ENCODE measurements at places on chromosomes 4 and X.

- no peak for DNase-seq
Observed at GRCh38 chr4:118911238-118911703, 22.6 kb downstream of the SYNPO2 start.

GRCh38 chr4:86818211-86818610, 31.0 kb downstream of the SLC10A6 start:
- no peak for DNase-seq

GRCh38 chr4:85751866-85752265, 276.9 kb downstream of the ARHGAP24 start:
- no peak for DNase-seq

GRCh38 chrX:148599404-148599803, 99.0 kb downstream of the AFF2 start:
- no peak for DNase-seq

- DNase-seq = no peak
Observed at GRCh38 chr4:69731847-69732246, 28.6 kb downstream of the SULT1B1 start.

GRCh38 chr4:186699298-186699697, 24.4 kb downstream of the FAT1 start:
- DNase-seq = no peak

- no peak for DNase-seq
Observed at GRCh38 chr4:140309124-140309870, 64.1 kb upstream of the SCOC start.

DNA sequence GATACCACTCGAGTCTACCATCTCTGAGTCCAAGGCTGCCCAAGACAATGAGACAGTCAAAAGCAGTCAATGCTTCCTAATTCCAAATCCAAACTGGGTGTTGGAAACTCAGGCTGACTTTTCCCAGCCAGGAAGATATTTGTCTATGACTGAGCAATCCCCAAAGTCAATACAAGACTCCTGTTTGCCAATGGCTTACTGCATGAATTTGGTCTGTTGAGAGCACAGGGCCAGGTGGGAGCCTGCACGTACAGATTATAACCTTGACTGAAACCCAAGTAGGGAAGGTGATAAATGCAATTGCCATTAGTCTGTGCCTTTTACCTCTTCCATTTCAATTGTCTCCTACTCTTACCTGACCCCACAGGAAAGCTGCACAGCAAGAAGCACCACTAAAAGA, 72.6 kb upstream of the PPARGC1A start:
- no peak for DNase-seq

DNA sequence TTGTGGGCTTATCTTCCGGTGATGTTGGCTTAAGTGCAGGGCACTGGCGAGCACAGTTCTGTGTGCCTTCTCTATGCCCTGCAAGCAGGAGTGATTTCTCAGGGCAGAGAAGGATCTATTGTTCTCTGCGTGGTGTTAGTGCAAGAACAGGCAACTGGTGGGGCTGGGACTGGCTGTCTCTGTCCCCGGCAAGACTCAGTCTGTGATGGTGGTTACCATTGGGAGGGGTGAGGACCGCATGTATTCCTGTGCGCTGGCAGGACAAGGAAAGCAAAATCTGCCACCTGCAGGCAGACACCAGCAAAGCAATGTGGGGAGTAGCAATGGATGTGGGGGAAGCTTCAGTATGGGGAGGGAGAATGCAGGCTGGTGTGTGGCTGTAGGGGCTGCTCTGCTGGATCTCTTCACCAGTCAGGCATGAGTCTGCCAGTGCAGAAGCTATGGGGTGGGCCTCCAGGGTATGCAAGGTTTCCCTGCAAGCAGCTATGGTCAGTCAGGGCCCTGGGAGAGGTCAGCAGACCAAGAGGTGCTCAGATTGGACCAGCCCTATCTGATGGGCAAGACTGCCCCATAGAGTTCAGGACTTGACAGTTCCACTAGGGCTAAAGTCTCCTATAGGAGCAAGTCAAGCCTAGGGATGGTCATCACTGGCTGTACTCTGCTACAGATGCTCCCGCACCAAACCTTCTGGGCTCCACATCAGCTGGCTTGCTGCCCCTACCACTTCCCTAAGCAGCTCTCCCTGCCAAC, 16.8 kb downstream of the PF4 start:
- DNase-seq = no peak

- no peak for DNase-seq
Observed at GRCh38 chr4:66943112-66943511, 602.2 kb downstream of the CENPC start.

DNA sequence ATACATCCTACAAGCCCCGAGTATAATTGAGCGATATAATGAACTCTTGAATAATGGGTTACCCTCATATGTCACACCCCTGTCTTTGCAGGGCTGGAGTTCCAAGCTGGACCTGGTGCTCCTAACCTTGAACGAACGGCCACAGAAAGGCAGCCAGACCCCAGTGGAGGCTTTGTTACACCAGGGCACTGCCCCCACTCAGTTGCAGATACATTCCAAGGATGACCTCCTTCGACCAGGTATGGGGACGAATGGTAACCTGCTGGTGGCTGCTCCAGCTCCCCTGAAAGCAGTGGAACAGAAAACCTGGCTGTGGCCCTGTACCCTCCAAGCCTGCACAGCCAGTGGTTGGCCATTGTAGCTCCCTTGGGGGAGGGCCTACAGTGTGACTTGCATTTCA, 56.6 kb upstream of the CCDC149 start:
- DNase-seq = no peak

GRCh38 chrX:138872537-138872936, 161.0 kb upstream of the FGF13 start:
- DNase-seq = no peak

- DNase-seq = no peak
Observed at GRCh38 chr4:62474802-62475201, 1274.7 kb downstream of the ADGRL3 start.

DNA sequence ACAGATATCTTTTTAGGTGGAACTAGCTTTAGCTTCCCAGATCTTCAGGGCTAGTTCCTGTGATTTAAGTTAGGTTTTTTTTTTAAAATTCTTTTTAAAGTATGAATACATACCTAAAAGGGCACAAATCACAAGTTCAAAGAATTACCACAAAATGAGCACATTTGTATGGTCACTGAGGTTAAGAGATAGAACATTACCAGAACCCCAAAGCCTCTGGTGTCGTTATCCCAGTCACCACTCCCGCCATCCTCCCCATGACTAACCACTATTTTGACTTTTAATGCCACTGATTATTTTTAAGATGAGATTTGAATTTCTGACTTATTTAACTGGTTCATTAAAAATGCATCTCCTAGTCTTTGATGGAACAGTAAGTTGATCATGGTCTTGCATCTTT, 5.4 kb downstream of the PGK1 start:
- DNase-seq = no peak

DNA sequence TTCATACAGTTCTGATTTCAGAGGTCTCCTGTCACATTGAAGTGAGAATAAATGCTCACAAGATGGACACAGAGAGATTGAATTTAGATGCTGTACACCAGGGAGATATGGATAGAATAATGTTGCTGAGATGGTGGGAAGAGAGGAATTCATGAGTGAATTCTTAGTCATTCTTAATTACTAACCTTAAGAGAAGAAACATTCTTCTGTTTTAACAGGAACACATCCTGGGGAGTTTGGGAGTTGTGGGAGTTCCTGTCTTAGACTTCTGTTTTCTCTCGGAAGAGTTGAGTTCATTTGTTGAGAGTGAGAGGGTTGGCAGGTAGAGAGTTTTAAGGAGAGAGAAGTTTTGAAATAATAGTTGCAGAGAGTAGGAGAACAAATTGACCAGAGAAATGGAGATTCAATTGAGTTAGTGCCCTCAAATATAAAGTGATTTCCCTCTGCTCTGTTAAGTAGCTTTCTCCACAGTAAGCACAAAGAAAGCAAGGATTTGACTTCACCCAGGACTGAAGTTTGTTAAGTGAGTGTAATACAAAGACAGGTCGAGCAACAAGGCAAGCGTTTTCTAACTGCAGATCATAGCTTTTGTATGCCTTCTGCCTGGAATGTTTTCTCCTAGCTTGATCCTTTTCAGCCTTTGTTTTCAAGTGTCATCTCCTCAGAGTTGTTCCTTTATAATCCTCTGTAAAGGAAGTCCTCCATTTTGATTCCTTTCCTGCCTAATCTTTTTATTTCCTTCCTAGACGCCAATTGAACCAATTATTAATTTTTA, 205.9 kb downstream of the RAPGEF2 start:
- DNase-seq = no peak

DNA sequence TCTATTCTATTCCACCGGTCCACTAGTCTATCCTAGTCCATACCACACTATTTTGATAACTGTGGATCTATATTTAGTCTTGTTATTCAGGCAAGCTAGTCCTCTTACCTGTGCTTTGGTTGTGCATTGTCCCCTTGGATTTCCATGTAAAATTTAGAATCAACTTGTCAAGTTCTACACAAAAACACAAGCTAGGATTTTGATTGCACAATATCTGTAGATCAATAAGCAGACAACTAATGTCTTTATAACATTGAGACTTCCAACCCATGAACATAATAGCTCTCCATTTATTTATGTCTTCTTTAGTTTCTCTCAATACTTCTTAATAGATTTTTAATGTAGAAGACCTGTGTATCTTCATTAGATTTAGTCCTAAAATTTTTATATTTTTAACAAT, 10.2 kb upstream of the BBS12 start:
- no peak for DNase-seq

DNA sequence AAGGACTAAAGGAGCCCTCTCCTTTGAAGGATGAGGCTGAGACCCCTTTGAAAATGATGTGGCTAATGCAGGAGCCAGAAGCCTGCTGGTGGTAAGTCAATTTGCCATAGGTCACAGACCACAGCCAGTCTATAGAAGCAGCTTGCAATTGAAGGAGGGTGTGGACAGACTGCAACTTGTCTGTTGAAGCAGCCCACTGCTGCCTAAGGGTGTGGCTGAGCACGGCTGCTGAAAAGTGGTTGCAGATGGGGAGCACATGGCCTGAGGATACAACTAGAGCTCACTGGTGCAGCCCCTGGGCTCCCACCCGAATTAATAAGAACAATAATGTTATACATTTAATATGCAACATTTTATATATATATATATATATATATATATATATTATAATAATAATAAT, 11.4 kb upstream of the EXOC1L start:
- DNase-seq = no peak

DNA sequence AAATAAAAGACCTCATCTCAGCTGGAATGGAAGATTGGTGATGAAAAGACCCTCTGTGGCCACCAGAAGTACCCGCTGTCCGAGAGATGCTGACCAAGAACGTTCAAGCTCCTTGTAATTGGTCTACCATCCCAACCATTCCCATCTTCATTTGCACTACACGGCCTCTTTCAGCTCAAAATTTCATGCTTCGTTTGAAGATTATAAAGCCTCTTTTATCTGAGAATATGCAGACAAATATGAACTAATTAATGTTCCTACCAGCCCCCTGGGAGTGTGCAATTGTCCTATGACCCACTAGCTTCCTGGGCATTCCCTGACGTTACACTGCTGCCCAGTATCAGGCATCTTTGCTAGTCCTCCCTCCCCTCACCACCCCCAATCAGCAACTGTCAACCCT, 583.7 kb downstream of the MID1IP1 start:
- DNase-seq = no peak

- DNase-seq = no peak
Observed at GRCh38 chr4:178480105-178480504, 1037.9 kb upstream of the AGA start.

GRCh38 chr4:168558599-168558998, 61.7 kb downstream of the PALLD start:
- DNase-seq = no peak

- DNase-seq = no peak
Observed at GRCh38 chrX:86016139-86016538, 31.2 kb downstream of the CHM start.

GRCh38 chrX:13471269-13471668, 98.1 kb upstream of the EGFL6 start:
- no peak for DNase-seq

GRCh38 chr4:81594490-81595159, 122.9 kb upstream of the RASGEF1B start:
- DNase-seq = no peak

GRCh38 chrX:127038065-127038464, 218.5 kb downstream of the PRR32 start:
- no peak for DNase-seq

DNA sequence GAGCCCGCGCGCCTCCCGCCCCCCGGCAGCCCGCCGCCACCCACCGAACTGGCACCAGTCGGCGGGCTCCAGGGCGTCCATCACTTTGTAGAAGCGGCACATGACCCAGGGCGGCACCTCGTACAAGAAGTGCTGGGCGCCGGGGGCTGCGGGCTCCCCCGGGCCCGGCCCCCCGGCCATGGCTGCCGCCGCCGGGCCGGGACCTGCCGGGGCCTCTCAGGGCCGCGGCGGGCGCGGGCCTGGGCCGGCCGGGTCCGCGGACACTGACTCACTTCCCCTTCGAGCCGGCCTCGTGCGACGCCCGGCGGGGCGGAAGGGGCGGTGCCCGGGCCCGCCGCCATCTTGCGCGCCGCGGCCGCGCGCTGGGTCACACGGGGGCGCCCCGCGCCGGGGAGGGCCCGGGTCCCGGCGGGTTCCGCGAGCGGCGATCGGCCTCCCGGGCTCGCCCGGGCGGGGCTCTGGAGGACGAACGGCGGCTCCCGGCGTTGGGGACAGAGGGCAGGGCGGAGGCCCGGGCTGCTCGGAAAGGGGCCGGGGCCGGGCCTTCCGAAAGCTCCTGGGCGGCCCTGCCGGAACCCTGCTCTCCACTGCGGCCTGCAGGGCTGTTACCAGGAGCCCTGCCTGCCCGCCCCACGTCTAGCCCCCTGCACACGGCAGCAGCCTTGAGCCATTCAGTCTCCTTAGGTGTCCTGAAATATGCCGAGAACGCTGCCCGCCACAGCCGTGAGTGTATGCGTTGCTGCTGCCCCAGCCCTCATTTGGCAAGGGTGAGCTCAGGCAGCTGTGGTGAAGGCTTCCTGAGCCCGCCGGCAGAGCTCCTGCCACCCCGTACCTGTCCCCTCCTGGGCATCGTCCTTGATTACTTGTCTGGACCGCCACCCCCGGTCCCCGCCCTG, at the start of gene IRAK1:
TSS of gene IRAK1 (minus strand) at position 270 of the 896 bp plus-strand sequence. CDS start at position 180, 90 bp downstream.
- peak; percentile 15 for DNase-seq

- DNase-seq = no peak
Observed at GRCh38 chrX:111083081-111083480, 12.9 kb upstream of the PAK3 start.

GRCh38 chrX:118254611-118255010, 91.3 kb upstream of the WDR44 start:
- DNase-seq = no peak

- DNase-seq = no peak
Observed at GRCh38 chrX:136165406-136165805, 18.1 kb downstream of the FHL1 start.

DNA sequence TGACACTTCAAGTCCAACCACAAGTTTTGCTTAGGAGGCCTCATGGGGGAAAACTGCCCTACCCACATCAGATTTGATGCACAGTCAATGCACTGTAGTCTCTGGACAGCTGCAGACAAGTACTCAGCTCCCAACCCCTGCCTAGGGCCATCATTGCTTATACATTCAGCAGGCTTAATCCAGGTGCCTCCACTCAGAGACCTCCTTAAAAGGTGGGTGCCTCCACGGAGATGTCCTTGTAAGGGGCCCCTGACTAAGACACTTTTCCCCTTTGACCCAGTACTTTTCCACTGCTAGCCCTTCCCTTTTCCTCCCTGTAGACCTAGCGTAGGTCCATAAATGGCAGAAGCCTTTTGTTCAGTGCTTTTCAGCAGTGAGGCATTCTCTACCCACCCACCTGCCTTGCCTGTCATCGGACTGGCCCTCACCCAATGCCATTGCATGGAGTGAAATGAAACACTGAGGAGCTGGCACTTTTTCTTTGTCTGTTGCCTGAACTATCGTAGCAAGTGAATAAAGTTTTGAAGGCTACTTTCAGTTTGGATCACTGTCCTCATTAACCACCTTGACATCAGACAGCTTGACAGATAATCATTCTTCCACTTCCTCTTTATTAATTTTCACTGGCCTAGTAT, 23.8 kb upstream of the PLK4 start:
- no peak for DNase-seq

Data from amygdala (tissue), 56 donors.